ENCODE measurements at places on chromosomes 4 and X.
A peak's percentile ranks its signal among the peaks of the same experiment; 100 is the strongest.

- DNase-seq = no peak
Measured at GRCh38 chr4:8939160-8939839, 67.7 kb upstream of the HMX1 start.

- no peak for DNase-seq
Measured at GRCh38 chr4:105900541-105900940, 5.3 kb downstream of the NPNT start.

DNA sequence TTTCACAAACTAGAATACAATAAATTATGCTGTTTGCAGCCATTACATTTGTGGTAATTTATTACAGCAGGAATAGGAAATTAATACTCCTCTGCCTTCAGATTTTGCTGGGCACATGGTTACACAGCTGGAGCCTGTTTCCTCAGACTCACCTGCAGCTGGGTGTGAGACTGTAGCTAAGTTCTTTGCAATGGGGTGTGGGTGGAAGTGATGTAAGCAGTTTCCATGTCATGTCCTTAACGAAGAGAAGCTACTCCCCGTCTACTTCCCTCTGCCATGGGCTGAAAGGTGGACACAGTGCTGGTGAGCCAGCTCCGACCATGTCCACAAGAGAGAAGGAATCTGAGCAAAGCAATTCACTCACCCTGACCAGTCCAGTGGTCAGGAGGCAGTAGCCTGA, 18.2 kb downstream of the SH3KBP1 start:
- DNase-seq = no peak

DNA sequence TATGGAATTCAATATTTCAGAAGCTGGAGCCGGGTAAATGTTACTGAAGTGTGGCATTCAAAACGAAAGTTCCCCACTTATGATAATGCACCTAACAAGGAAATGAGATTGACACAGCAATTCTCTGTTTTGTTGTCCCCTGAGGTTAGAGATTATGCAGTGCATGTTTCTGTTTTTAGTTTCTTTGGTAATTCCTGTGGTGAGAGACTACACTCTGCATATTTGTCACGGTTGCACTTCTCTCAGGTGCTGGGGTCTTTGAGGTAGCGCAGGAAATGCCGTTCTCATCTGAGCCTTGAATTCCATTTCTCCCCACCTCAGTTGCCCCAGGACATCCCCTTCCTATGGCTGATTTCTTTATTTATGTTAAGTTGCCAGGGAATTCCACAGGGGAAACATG, 15.3 kb upstream of the BEND4 start:
- no peak for DNase-seq

- DNase-seq = peak; percentile 54
Measured at GRCh38 chrX:43349363-43349762, 306.7 kb upstream of the MAOA start.

DNA sequence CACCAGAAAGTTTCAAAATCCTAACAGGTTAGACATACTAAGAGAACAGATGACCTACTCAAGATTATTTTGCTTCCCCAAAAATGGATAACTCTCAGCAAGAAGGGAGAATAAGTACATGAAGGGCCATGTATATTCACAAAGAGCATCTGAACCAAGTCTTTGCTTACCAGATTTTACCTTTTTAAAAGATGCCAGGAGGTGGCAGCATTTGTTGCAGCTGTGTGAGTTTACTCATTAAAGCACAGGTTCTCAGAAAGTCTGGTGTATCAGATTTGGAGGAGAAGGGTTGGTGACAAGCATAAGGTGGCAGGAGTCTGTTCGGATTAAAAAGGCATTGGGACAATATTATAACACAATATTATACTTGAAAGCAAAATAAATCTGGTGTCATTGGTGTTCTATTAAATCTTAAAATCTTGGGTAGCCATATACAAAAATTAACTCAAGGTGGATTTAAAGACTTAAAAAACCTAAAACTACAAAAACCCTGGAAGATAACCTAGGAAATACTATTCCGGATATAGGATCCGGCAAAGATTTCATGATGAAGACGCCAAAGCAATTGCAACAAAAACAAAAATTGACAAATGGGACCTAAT, 51.3 kb upstream of the NFKB1 start:
- DNase-seq = no peak

GRCh38 chrX:120305531-120306141, 5.6 kb downstream of the TMEM255A start:
- DNase-seq = no peak

- no peak for DNase-seq
Measured at GRCh38 chr4:165481053-165481835, 102.4 kb downstream of the CPE start.

- DNase-seq = peak; percentile 34
Measured at GRCh38 chr4:6710282-6710681, 617 bp upstream of the MRFAP1L1 start.

- no peak for DNase-seq
Measured at GRCh38 chr4:59484944-59485343, 1715.2 kb upstream of the ADGRL3 start.

DNA sequence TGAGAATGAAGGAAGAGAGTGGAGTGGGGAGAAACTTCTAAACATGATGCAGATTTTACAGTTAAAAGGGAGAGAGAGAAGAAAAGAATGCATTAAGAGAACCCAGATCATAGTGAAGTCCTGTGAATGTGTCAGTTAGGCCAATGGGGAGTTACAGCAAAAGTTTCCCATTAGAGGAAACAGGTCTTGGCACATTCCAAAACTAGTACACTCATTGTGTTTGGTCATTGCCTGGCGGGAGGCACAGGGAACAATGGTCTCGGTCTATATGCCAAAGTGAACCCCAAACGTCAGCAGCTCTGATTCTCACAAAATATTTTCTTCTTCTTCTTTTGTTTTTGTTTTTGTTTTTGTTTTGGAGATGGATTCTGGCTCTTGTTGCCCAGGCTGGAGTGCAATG, 284.5 kb upstream of the CTSO start:
- DNase-seq = no peak

DNA sequence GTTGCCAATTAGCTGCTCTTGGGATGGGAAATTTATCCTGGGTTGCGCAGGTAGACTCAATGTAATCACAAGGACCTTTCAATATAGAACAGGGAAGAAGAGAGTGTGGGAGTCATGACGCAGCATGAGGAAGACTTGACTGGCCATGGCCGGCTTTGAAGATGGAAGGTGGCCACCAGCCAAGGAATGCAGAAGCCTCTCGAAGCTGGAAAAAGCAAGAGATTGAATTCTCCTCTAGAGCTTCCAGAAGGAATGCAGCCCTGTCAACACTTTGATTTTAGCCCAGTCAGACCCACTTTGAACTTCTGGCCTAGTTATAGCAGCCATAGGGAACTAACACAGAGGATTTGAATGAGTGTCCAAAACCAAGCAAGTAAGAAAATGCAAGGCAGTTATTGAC, 14.7 kb upstream of the SH3KBP1 start:
- no peak for DNase-seq

GRCh38 chrX:30779453-30780030, 109.5 kb downstream of the TAB3 start:
- DNase-seq = no peak

DNA sequence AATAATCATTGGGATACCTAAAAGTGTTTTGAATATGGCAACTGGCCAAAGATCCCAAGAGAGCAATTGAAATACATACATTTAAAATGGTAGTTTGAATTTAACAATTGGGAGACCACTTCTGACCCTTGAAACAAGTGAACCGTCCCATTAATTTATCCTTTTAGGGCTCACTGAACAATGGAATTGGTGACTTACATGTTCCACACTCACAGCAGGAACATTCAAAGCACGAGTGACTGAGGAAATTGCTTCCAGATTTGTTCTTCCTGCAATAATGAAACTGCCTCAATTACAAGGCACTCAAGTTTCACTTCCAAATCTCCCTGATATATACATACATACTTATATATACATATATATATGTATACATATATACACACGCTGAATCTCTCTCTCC, 20.6 kb downstream of the SLC39A8 start:
- no peak for DNase-seq

GRCh38 chr4:48483006-48483776, at the start of gene SLC10A4:
TSS of gene SLC10A4 (plus strand) at chr4:48483343. CDS start at chr4:48483562, 219 bp downstream.
- peak; percentile 42 for DNase-seq

DNA sequence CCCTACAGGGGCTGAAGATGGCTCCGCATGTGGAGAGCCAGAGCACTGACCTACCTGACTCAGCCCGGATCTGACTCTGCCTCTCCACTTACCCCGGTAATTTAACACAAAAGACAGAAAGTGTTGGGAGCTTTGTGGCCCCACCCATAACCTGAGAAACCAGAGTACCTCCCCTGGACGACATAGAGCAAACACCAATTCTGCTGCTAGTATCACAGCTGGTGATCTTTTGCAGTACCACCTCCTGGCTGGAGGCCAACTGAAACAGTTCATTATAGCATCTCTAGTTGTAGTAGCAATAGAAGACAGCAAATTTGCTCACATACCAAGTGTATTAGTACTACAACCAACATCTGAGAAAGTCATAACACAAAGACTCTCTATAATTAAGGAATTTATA, 443.9 kb downstream of the KLHL4 start:
- no peak for DNase-seq

- DNase-seq = peak; percentile 14
Measured at GRCh38 chr4:2337896-2338295, 76.0 kb upstream of the MXD4 start.

DNA sequence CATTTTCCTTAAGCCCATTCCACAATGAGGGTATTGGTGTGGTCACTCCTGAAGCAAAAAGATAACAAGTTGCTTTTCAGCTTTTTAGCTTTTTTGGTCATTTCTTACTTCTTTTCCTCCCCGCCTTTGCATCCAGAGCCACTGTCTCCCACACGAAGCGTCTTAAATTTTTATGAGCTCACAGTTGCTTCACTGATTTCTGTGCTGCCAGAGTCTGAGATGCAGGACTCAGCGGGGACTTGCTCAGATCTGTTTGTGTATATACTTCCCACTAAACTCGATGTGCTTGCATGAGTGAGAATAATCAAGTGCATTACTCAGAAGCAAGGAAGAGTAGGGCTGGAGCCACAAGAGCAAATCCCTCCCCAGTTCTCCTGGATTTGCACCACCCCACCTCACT, 80.2 kb upstream of the FHL1 start:
- DNase-seq = no peak

- no peak for DNase-seq
Measured at GRCh38 chr4:88843067-88843685, 145.5 kb upstream of the NAP1L5 start.
